ENCODE measurements at places on chromosomes 12 and 14.

GRCh38 chr12:31662176-31662849 is 2.8 kb downstream of the ETFBKMT start:
- DNase-seq, result no peak

DNA sequence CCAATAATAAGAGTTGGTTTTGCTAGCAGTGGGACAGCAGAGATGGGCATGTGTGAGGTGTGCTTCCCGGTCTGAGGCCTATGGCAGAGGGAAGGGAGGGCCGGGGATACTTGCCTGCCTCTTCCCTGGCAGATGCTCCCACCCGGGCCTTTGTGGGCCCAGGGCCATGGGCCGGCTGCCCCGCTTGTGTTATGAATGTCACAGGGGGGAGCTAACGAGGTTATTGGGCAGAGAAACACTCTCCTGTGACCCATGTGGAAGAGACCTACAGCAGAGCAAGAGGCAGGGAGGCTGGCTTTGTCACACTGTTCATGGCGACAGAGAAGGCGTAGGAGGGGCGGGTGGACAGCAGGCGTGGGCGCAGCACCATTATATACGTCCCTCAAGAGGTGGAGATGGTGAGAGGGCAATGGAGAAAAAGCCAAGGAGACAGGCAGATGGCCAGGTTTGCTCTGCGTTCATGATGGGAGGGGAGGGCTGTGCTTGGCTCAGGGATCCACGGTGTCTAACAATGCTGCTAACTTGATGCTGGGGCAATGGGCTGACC is 13.3 kb downstream of the CCND2 start:
- DNase-seq, result no peak

- DNase-seq, result no peak
Measured at GRCh38 chr12:16515666-16516065, 90.3 kb downstream of the LMO3 start.

DNA sequence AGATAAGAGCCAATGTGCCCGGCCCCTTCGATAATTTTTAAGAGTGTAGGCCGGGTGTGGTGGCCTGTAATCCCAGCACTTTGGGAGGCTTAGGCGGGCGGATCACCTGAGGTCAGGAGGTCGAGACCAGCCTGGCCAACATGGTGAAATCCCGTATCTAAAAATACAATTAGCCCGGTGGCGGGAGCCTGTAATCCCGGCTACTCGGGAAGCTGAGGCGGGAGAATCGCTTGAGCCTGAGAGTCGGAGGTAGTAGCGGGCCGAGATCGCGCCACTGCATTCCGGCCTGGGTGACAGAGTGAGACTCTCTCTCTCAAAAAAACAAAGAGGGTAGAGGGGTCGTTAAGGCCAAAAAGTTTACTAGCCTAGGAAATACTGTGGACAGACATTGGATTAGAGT is 2.6 kb downstream of the KRAS start:
- no peak for DNase-seq

All from T-cell (primary cell).